ENCODE measurements at places on chromosomes 5 and 9.

GRCh38 chr5:154236-154635 lies 37.1 kb upstream of the LRRC14B start:
- no peak for DNase-seq

GRCh38 chr5:169548315-169548714 lies 35.3 kb upstream of the SPDL1 start:
- no peak for DNase-seq

- DNase-seq: no peak
Observed at GRCh38 chr5:167731951-167732350, 559.5 kb upstream of the WWC1 start.

DNA sequence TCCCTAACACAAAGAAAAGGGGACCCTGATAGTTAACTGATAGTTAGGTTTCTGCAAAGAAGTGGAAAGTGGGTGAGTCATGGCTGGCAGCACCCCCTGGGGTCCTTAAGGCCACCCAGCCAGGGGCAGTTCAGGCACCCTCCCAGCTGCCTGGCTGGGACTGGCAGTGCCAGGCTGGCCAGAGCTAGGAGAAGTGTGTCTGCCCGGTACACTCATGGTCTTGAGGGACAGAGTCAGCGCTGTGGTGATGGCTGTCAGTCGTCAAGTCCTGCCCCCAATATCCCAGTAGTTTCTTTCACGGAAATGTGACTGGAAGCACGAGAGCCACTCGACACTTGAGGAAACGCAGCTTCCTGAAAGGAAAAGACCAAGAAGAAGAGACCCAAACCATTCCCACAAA lies 22.3 kb upstream of the CNOT6 start:
- no peak for DNase-seq

- DNase-seq: no peak
Observed at GRCh38 chr5:139458580-139459407, 3.7 kb downstream of the ECSCR start.

GRCh38 chr5:133387091-133387490 lies 225.2 kb downstream of the FSTL4 start:
- no peak for DNase-seq

- no peak for DNase-seq
Observed at GRCh38 chr5:96067894-96068614, 106.4 kb upstream of the ELL2 start.

DNA sequence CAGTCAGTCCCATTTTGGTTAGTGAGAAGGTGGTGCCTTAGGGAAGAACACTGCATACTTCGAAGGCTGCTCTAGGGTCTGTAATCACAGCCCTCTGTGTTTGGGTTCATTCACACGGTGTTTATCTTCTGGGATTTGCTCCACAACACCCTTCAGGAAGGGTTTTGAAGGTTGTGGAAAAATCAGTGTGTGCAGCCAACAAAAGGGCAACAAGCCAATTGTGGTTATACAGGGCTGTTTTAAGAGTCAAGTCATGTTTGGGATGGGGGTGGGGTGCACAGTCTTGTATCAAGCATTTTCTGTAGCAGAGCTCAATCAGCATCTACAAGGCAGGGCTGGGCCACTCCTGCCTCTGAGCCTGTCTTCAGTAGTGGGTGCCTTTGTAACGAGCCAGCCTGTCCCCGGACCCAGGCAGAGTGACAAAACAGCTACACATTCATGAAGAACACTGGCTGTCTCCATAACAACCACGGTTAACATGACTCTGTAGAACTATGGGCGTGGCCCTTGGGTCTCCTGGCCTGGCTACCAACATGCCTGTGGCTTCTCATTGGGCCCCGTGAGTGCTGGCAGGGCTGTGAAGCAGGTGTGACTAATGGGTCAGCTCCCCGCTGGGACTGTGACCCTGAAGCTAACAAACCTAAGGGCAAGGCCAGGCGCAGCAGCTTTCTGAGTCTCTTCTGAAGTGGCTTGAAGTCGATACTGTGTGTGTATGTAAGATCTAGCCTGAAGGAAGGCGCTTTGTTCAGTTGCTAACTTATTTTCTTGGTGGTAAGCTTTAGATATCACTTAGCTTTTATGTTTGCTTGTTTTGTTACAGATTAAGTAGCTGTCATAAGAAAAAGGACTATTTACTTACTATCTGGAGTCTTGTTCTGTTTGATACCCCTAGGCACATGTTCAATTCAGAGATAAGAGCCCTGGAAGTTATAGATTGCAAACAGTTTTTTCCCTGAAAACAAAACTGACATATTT lies 27.9 kb upstream of the GOLM1 start:
- peak; percentile 18 for DNase-seq

GRCh38 chr5:116494784-116495450 lies 79.7 kb downstream of the SEMA6A start:
- DNase-seq: no peak
